Activated CD4-positive, alpha-beta T cell treated with anti-CD3 and anti-CD28 coated beads, Interleukin-2, amount 50 U/mL, for 1 hour (primary cell): ENCODE measurements at places on chromosomes 6 and 20.
A peak's percentile ranks its signal among the peaks of the same experiment; 100 is the strongest.

- peak; percentile 54 for DNase-seq
Measured at GRCh38 chr6:26311385-26312095, 53.5 kb upstream of the BTN3A2 start.

GRCh38 chr6:168559574-168560098 is 118.7 kb downstream of the SMOC2 start:
- no peak for DNase-seq

DNA sequence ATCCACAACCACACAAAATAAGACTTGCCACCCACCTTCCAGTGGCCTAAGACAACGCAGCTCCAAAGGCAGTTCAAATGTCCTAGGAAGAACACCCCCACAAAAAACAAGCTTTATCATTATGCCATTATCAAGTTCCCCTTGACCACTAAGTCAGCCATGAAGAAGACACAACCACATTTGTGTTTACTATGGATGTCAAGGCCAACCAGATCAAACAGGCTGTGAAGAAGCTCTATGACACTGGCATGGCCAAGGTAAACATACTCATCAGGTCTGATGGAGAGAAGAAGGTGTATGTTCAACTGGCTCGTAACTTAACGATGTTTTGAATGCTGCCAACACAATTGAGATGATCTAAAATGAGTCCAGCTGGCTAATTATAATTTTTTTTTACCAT is 26.1 kb downstream of the SEC63 start:
- DNase-seq = no peak

DNA sequence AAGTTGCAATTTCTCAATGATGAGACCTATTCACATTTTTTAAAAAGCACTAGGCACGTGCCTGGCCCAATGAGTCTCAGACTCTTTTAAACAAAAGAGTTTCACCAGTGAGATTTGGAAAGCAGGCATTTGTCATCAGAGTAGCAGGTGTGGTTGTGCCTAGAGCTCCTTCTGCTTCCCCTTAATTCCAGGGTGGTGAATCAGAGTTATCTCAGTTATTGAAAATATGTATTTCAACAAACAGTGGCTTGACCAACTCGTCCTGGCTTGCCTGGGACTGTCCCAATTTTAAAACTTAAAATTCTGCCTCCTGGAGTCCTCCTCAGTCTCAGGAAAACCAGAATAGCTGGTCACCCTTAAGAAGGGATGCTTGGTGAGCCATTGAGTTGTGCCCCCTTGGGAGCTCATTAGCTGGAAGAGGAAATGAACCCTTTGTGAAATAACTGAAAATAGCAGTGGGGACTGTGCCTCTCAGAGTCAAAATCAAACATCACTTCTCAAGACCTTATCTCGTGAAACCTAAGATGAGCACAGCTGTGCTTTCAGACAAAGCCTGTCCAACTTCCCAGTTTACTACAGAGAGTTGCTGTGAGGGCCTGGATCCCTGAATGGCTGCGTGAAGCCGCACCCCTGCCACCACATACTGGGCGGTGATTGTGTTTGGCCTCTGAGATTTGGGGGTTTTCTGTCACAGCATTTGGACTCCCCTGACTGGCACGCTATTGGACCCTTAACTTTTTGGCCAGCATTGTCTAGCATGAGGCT is 116.3 kb downstream of the ANKRD60 start:
- DNase-seq = no peak

GRCh38 chr6:92757925-92758324 is 661.4 kb downstream of the EPHA7 start:
- no peak for DNase-seq

GRCh38 chr6:157186785-157187181 is 136.5 kb downstream of the TMEM242 start:
- no peak for DNase-seq

DNA sequence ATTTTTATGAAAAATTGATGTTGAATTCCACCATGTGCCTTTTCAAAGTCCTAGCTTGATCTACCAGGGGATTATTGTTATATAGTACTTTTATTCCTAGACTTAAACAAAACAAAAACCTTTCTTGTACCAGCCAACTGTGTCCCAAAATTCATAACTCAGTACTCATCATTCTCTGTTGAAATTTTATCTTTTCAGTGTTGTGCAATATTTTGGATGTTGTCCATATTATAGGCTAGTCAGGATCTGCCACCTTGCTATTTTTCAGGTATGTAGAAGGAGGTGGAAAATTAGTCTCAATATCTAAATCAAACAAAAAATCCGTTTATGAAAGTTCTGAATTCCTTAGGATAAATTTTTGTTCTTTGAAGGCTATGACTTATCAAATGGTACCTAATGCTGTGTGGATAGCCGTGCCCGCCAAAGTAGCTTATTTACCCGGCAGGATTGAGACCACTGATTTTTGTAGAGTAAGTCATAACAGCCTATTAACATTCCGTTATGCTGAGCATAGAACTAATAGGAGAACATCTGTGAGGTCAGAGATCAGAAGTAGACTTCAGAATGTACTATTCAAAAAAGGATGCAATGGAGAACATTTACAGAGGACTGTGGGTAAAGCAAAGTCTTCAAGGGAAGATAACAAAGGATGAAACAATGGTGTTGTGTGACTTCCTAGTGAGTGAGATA is 304.7 kb downstream of the SOX4 start:
- no peak for DNase-seq

DNA sequence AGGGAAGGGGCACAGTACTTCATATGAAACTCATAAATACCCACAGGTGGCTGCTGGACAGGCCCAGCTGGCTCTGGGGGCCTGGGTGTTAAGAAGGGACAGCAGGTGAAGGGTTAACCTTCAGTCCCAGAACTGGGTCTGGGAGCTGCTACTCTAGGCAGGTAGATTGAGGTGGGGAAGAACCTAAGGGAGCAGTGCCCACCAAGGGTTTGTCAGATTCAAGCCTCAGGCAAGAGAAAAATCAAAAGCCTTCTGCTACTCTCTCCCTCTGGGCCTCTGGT is 5.6 kb downstream of the RPL10A start:
- no peak for DNase-seq

DNA sequence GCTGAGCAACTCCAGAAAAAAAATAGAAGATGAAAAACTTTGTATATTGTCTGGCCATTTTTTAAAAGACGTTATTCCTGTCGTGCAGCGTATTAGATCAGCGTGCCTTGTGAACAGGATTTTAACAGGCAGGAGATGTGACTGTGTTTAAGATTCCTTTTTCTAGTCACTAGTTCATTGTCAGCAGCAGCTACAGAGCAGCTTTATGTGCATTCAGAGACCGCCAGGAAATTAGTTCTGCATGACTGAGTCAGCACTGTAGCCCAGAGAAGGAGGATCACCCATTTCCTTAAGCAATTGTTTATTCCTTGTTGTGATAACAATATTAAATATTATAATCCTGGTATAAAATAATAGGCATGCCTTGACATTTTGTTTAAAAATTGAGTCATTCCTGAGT is 75.4 kb upstream of the ADGRB3 start:
- DNase-seq = no peak

DNA sequence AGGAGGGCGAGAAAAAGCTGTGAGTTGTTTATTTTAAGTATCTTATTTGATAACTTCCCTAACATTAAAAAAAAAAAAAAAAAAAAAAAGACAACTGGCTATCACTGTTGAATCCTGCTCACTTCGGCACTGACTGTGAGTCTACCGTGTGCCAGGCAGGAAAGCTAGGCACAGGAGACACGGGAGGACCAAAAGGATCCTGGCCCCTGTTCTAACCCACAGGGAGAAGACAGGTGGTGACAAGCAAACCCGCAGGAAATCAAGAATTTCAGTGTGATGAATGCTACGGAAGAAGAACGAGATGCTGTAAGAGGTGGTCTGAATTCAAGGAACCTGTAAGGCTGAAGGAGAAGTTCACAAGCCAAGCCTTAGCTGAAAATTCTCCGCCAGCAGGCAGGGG is 94.7 kb upstream of the NFATC2 start:
- DNase-seq = no peak

GRCh38 chr6:108738684-108739416 is 109.4 kb upstream of the ARMC2 start:
- no peak for DNase-seq

DNA sequence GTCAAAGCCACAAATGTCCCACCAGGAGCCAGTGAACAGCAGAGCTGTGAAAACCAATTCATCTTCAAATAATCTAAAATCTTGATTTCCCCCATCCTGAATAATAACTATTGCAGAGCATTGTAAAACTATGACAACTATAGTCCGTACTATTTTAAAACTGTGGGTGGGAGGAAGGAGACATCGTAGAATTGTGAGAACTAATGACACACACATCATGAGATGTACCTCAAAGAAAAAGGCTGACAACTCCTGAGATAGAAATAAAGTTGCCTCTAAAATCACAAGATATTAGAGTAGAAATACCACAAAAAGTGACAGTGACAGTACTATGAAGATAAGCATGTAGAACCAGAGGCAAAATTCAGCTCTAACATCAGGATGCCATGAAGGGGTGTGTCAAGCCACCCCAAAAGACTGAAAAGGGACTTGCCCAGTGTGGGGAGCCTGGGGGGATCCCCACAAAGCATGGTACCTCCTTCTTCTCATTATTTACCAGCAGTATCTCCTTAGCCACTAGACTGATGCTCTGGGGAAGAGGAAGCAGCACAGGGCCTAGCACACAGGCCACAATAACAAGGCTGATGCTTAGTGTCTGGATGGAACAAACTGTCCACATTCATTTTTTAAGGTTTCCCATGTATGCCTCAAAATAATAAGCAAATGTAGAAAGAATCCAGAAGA is 13.4 kb downstream of the NAPB start:
- DNase-seq = no peak

- no peak for DNase-seq
Measured at GRCh38 chr20:63072231-63072791, 65.5 kb upstream of the BHLHE23 start.

GRCh38 chr6:44390158-44390683 is 2.7 kb downstream of the CDC5L start:
- no peak for DNase-seq

DNA sequence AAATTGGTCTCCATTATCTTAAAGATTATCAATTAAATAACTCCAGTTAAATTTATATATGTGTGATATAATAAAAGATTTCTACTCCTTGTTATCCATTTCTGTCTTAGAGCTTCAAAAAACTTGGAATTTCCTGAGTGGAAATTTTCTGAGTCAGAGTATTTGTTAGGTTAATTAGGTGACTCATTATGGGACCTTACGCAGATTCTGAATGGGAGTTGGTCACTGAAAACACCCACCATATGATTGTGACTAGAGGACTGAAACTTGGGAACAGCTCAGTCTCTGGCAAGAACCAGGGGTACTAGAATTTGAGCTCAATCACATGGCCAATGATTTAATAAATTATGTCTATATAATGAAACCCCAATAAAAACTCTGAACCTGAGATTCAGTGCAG is 125.4 kb upstream of the HMGCLL1 start:
- DNase-seq = no peak

GRCh38 chr6:53492860-53493634 is 51.9 kb downstream of the GCLC start:
- DNase-seq = no peak

GRCh38 chr6:39428816-39429215 is 106.3 kb upstream of the KCNK16 start:
- DNase-seq = no peak

DNA sequence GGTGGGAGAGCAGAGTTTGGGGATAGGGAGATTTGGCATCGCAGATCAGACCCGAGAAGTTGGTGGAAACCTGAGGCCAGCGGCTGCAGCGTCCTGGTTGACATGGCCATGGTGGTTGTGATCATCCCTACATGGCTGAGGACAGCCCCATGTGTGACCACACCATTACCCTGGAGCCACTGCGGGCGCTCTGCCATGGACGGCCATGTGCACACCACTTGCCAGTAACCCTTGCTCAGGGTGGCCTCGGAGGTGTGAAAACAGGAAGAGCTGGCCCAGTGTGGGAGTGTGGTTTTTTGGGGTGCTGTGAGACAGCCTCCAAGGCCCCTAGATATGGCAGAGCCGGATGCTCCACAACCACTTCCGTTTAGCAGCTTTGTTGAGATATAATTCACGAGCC is 64.4 kb downstream of the TMEM242 start:
- DNase-seq = no peak

GRCh38 chr20:32411955-32412706 is 54.0 kb downstream of the ASXL1 start:
- no peak for DNase-seq

GRCh38 chr6:100347901-100348550 is 116.7 kb downstream of the SIM1 start:
- DNase-seq = no peak

GRCh38 chr6:43277643-43278523 is 20.2 kb upstream of the SLC22A7 start:
- DNase-seq = no peak

GRCh38 chr6:114452785-114453401 is 110.1 kb upstream of the HS3ST5 start:
- no peak for DNase-seq

GRCh38 chr6:144036835-144037195 is 28.8 kb upstream of the PLAGL1 start:
- DNase-seq = no peak

- DNase-seq = peak; percentile 33
Measured at GRCh38 chr6:142207265-142207877, 60.3 kb downstream of the VTA1 start.

DNA sequence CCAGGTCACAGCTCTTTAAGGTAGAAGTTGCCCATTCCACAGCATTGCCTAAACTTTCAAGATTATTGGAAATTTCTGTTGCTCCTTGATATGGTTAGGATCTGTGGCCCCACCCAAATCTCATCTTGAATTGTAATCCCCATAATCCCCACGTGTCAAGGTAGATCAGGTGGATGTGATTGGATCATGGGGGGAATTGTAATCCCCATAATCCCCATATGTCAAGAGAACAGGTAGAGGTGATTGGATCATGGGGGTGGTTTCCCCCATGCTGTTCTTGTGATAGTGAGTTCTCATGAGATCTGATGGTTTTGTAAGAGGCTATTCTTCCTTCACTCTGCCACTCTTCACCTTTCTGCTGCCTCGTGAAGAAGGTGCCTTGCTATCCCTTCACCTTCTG is 327.4 kb upstream of the MAP3K7 start:
- no peak for DNase-seq

GRCh38 chr6:138970856-138971425 is 17.1 kb downstream of the REPS1 start:
- DNase-seq = no peak

- no peak for DNase-seq
Measured at GRCh38 chr6:41411961-41412360, 76.6 kb downstream of the NCR2 start.

DNA sequence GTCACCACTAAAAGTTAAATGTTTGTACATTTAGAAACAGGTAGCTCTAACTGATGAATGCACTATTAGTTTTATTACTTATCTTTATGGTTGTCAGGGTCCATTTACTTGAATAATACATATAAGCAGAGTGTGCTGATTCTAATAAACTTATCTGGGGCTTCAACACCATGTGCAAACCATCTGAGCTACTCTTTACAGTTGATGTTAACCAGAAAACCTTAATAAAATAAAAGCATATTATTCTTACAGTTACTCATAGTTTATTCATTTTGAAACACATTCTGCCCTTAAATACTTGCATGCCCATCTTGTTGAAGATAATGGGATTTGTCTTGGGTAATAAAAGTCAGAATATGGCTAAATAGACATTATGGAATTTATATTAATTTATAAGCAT is 1042.2 kb downstream of the EPHA7 start:
- no peak for DNase-seq
